H1 (cell line): ENCODE measurements at places on chromosomes 1 and 21. TPM values are rescaled to one million over a fixed set of nuclear protein-coding genes. Genes with fewer than 3 reads are reported as not detected.

GRCh38 chr21:39016740-39017315, 166.4 kb downstream of the PSMG1 start:
- no peak for DNase-seq

The NIT1 gene
- total RNA-seq = 40.4 and 40.6 TPM in 2 replicates

GRCh38 chr1:101285922-101286570, 49.2 kb downstream of the S1PR1 start:
- no peak for DNase-seq

GRCh38 chr1:8533907-8534306, 216.0 kb downstream of the SLC45A1 start:
- no peak for DNase-seq

DNA sequence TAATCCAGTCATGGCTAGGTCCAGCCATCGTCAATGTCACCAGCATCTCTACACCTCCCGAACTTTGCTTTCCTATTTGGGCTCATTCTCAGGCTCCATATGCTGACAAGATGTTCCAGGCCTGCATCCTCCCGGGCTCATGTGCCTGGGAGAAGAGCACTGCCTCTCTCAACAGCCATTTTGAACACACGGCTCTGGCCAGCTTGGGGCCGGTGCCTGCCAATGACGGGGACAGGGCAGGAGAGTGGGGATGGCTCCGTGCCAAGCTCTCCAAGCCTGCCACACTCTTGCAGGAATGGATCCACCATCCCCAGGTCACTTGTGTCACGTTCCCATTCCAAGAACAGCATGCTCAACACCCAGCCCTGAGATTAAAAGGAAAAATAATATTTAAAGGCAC, 61.4 kb upstream of the PAX7 start:
- no peak for DNase-seq

- no peak for DNase-seq
Observed at GRCh38 chr1:220012259-220012658, 34.0 kb downstream of the EPRS1 start.
